ENCODE measurements at places on chromosomes 5 and 9.

DNA sequence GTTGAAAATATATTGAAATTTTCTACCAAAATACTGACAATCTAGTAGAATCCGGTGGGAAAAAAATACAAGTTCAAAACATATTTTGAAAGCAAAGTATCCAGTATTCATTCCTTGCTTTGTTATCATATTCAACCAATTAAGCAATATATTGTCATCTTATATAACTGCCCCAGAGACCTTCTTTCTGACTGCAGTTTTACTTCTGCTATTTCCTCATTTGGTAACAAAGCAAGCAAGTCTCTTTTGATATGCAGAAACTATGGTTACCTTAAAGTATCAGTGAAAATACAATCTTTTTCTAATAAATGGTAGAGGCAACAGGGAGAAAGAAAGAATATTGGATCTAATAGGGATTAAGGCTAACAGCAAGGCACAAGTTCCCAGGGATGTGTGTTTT, 663.7 kb upstream of the MEF2C start:
- DNase-seq = no peak

- DNase-seq = no peak
Observed at GRCh38 chr5:96372726-96373380, 60.2 kb downstream of the PCSK1 start.

DNA sequence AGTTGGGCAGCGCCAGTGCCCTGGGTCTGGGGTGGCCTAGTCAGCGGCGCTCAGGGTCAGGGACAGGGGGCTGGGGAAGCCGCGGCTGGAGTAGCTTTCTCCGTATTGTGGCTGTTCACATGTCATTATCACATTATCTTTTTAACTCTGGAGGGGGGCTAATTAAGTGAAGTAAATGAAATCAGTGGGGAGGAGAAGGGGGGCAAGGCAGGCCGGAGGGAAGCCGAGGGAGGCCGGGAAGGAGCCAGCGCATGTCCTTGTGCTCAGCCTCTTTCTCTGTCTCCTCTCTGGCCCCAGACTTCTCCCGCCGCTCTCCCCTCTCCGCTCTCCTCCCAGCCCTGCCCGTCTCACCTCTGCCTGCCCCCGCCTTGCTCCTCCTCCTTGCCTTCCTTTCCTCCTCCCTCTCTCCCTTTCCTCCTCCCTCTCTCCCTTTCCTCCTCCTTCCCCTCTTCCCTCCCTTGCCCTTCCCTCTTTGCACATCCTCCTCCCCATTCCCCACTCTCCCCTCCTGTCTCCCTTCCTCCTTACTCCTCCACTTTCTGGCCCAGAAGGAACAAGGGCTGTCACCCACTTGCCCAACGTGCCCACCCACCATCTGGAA, 38.7 kb downstream of the ASS1 start:
- no peak for DNase-seq

GRCh38 chr9:36080519-36080918, 43.8 kb downstream of the RECK start:
- no peak for DNase-seq

DNA sequence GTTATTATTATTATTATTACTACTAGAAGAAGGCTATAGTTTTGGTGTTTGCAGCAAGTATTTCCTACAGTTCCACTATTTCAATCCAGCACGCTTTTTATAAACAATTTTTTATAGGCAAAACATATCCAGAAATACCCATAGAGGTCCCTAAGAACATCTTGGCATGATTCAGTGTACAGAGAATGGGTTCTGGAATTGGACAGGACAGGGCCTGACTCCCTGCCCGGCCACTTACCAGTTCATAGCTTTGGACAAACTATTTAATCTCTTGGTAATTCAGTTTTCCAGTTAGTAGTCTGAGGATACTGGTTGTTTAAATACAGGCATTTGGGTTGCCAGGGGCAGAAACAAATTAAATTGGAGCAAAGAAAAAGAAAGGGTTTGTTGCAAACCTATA, 91.2 kb downstream of the PGM5 start:
- DNase-seq = no peak

- no peak for DNase-seq
Observed at GRCh38 chr5:127066721-127067120, 6.6 kb downstream of the C5orf63 start.

GRCh38 chr5:134100283-134101091, 14.0 kb upstream of the TCF7 start:
- DNase-seq = peak; percentile 60

- no peak for DNase-seq
Observed at GRCh38 chr5:6568889-6569288, 64.0 kb downstream of the NSUN2 start.

GRCh38 chr5:123046222-123046621, 9.7 kb upstream of the PPIC start:
- no peak for DNase-seq

DNA sequence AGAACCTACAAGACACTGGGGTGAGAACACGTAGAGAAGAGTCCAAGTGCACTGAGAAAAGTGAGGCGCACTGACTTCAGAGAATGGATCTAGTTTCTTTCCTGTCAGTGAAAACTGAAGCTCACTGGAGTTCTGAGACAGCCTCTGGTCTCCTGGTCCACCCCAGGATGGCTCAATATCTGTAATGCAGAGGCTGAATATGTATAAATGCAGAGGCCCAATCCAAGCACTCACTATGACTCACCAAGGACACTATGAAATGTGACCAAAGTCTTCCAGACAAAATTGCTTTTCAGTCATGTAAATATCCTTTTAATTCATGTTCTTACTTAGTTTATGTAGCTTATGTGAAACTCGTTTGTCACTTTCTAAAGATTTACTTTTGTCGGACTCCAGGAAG, 53.8 kb downstream of the NFIB start:
- no peak for DNase-seq

- no peak for DNase-seq
Observed at GRCh38 chr9:86763791-86764190, 183.5 kb downstream of the GAS1 start.
